Left renal pelvis (tissue), 4 donors: ENCODE measurements at places on chromosomes 7 and 10. TPM values are rescaled to one million over a fixed set of nuclear protein-coding genes. Genes with fewer than 3 reads are reported as not detected.

UTF1 gene
- 0.12 TPM for polyA plus RNA-seq

CHST15 gene
- polyA plus RNA-seq = 16.6 TPM

GRCh38 chr10:80542053-80542452 lies 4.4 kb downstream of the SH2D4B start:
- DNase-seq = no peak

DNA sequence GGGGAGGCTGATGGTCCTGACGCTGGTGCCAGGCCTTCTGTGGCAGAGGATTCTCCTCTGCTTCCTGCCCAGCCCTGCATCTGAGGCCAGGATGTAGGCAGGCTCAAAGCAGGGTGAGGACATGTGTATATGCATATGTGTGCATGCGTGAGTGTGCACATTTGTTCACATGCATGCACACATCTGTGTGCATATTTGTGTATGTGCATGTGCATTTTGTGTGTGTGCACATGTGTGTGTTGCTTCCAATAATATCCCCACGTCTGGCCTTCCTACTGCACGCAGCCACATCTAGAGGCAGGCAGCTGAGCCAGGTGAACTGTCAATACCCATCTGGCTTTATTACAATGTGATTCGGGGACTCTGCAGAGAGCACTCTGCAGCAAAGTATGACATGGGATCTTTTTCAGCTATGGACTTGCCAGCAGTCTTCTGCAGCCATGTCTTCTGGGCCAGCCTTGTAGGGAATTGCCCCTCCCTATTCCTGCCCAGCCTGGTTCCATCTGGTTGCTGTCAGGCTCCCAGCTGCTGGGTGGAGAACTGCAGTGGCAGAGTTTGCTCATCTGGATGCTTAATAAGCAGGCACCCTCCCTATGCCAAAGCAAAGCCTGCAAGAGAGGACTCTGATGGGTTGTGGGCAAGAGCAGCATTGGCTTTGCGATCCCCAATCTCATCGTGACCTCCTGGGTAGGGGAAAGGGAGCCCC lies 140.7 kb downstream of the PFKFB3 start:
- DNase-seq = no peak

GRCh38 chr10:114022766-114023597 lies 20.7 kb upstream of the ADRB1 start:
- DNase-seq = no peak

- DNase-seq = no peak
Observed at GRCh38 chr7:151866028-151866427, 10.9 kb downstream of the PRKAG2 start.

DNA sequence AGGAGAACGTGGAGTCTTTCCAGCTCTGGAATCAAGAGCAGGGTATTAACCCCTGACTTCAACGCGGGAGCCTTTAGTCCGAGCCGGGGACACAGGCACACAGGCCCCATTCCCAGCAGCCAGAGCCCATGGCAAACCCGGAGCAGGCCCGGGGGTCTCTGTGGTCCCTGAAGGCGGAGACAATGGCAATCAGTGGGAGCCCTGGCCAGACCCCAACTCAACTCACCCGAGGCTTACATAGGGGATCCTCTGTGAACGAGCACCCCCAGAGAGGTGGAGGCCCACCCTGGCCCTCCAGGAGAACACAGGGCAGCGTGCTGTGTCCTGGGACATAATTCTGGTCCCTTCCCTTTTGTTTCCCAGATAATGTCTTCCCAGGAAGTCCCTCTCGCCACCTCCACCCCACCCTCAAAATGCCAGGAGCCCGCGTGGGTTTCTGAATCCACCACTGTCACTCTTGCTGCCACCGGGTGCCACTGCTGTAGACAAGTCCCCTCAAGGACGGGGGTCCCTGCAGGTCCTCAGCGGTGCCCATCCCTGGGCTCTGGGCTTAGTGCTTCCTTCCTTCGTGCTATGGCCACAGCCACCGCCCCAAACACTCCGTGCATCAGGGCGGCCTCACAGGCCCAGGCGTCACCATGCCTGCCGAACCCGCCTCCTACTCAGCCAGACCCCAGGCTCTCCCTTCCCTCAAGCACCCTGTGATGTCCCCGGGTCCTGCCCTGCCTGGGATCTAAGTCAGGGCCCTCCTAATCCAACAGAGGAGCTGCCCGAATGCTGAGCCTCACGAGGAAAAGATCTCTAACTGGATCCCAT lies 28.6 kb upstream of the PPP2R2D start:
- no peak for DNase-seq

- no peak for DNase-seq
Observed at GRCh38 chr10:100980711-100981110, 6.6 kb downstream of the MRPL43 start.
